GM10248 (cell line): ENCODE measurements at places on chromosomes 12 and 14.
A peak's percentile ranks its signal among the peaks of the same experiment; 100 is the strongest.

DNA sequence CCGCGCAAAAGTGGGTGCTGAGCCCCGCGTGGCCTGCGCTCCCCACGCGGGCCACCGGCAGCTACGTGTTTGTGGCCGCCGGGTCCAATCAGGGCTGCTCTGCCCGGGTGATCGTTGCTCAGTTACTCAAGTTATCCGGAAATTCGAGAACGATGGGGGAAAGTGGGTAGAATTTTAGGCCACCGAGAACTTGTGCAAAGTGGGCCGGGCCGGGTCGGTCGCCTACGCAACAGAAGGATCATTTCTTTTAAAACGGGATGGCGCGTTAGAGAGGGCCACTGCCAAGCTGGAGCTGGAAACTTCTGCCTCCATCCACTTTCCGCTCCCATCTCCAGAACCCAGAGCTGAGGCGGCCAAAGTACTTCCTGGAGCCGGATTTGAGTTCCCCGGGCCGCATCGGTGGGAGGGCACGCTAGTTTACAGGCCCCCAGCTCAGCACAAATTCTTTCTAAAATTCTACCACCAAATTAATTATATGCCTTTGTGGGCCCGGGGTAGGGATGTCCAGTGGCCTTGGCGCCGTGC is 3.5 kb downstream of the RFX4 start:
- no peak for DNase-seq

DNA sequence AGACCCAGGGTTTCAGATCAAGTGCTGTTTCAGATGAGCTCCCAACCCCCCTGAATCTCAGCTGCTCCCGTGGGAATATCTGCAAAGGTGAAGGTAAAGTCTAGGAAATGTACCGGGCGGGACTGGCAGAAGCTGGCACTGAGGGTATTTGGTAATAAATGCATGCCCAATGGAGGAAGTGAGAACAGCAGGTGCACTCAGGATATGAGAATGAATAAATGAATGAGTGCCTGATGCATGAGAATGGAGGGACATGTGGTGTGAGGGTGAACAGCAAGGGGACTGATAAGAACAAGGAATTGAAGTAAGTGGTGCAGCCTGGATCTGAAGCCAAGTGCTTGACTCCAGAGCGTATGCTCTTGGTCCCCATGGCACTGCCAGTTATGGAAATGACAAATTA is 11.6 kb downstream of the RAPGEF3 start:
- peak; percentile 24 for DNase-seq

DNA sequence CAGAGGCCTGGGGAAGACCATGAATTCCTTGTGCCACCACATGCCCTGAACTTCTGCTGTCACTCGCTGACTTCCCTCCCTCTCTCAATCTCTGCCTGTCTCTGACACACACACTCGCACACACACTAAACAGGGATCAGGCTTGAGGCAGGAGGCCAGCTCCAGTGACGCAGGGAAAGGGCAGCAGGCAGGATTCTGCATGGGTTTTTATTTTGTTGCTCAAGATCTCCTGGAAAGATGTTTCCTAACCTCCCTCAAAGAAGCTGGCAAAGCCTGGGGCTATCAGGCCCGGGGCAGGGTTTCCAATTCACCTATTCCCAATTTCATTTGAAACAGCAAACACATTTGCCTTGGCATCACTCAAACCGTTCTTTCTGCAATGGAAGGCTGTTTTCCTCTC is 27.7 kb upstream of the PEX5 start:
- DNase-seq: no peak

- DNase-seq: no peak
Observed at GRCh38 chr12:27104546-27104945, 22.2 kb upstream of the C12orf71 start.

DNA sequence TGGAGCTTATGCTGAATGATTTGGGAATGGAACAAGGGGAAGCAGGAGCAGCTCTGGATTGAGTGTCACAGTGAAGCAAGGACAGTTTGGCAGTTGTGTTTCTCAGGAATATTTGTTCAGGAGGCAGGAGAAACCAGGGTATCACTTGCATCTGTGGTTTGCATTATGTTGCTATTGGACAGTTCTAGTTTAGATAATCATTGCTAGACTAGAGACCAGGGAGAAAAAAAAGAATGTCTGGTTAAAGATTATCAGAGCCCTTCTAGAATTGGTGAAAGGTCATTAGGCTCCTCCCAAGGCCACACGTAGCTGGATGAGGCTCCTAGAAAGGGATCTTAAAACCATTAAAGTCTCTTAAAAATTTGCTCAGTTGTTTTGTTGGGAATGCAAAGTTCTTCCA is 17.0 kb upstream of the SRSF5 start:
- no peak for DNase-seq

DNA sequence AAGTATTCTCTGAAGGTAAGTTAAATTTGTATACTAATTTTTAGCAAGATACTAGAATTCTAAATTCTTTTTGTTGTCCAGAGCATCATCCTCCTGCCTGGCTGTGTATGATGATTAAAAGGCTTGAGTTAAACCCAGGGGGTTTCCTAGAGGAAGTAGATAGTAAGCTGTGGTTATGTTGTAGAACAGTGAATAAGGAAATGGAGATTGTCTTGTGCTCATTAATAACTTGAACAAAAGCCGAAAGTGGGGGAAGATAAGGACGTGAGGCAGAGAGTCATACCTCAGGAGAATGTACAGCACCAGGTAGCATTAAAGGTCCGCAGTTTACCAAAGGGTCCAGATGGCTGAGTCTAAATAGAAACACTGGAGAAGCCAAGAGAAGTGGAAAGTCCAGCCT is 42.0 kb downstream of the CKB start:
- DNase-seq: peak; percentile 60

DNA sequence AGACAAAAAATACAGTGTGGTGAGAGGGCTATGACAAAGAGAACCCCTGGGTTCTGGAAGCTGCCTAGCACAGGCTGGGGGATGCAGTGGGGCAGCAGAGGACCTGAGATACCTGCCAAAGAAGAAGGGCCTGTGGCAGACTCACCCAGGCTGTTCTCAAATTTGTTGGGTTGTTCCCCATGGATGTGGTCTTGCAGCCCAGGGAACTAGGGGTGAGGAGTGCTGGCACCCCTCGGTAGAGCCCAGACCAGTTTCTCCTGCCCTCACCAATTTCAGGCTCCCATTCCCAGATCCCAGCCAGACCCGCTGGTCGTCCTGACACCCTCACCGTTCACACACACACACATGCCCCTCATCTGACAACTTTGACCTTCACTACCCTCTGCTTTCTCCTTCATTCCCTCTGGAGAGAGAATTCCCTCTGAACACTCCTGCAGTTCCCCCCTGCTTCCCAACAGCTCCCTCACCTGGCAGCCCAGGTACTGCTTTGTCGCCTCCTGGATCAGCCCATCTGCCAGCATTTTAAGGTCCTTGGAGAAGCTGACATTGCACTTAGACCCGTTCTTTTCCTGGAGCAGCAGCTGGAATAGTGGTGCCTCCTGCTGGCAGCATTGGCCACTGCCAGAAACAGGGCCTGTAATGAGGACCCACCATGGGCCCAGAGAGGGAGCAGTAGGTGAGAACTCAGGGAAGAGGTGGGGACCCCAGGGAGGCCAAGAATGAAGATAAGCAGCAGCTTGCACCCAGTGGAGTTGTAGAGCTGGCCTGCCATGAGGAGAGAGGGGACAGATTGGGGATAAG is 5.9 kb upstream of the GDF11 start:
- DNase-seq: peak; percentile 59

DNA sequence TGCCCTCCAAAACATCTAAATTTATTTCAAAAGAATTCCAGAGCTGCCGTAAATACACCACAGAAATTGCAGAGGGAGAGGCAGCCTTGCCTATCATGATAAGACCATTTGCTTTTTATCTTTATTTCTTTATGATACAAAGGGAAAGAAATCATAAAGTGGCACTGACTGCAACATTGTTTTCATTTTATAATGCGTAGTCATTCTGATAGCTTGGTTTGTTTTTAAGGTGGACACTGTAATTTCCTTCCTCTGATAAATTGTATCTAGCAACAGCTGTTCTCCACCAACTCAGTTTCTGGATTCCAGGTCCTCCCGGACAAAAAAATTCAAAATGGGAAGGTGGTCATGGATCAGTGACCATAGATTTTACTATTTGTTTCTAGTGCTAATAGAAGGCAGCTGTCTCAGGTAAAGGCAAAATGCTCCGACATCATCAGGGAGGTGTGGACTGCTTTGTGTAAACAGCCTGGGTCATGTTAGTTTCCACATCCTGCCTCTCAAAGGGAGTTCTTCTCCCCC is 623 bp upstream of the TSPAN8 start:
- DNase-seq: no peak

DNA sequence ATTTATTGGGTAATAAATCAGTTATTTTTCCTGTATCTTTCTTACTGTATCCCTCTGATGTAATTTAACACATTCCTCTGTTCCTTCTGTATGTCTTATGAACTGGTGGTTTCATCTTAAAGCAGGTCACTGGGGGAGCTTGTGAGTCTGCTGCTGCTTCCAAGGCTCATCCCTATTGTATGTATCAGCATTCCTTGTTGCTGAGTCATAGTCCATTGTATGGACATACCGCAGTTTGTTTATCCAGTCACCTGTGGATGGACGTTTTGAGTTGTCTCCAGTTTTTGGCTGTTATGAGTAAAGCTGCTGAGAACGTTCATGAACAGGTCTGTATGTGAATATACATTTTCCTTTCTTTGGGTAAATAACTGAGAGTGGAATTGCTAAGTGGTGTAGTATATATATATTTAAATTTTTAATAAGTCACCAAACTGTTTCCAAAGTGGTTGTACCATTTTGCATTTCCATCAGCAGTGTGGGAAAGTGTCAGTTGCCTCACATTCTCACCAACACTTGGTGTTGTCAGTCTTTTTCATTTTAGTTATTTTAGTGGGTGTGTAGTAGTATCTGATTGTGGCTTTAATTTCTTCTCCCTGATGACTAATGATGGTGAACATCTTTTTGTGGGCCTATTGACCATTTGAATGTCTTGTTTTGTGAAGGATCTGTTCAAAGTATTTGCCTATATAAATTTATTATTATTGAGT is 82.7 kb downstream of the BEGAIN start:
- no peak for DNase-seq

GRCh38 chr12:47316609-47317049 is 236.9 kb upstream of the AMIGO2 start:
- DNase-seq: no peak

GRCh38 chr12:132633901-132634300 is 15.3 kb downstream of the P2RX2 start:
- DNase-seq: no peak

- peak; percentile 24 for DNase-seq
Observed at GRCh38 chr12:115752913-115753726, 524.4 kb downstream of the MED13L start.

DNA sequence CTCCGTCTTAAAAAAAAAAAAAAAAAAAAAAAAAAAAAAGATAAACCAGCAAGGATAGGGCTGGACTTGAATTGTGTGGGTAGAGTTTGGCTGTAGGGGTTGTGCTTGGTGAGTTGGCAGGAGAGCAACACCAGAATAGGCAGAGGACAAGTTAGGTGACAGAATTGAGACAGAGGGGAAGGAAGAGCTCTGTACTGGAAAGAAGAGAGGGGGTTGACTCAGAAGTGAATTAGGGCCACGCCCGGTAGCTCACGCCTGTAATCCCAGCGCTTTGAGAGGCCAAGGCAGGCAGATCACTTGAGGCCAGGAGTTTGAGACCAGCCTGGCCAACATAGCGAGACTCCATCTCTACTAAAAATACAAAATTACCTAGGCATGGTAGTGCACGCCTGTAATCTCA is 6.1 kb upstream of the TMEM30B start:
- no peak for DNase-seq

DNA sequence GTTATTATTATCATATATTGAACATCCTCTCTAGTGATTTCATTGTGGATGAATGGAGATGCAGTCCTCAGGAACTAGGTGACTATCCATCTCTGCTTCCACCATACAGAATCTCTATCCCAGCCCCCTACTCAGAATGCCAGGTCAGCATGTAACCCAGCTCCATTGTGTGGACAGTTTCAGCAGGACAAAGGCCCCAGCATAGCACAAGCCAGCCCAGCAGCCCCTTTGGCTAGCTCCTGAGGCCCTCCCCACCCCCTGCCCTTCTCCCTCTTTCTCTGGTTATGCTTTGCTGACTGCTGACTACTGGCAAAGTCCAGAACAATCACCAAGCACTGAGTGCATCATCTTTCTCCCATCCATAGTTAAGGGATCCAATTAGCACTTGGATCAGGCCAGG is 5.8 kb upstream of the SPRYD4 start:
- DNase-seq: no peak

- DNase-seq: no peak
Observed at GRCh38 chr12:97760601-97761000, 298.0 kb downstream of the RMST start.

DNA sequence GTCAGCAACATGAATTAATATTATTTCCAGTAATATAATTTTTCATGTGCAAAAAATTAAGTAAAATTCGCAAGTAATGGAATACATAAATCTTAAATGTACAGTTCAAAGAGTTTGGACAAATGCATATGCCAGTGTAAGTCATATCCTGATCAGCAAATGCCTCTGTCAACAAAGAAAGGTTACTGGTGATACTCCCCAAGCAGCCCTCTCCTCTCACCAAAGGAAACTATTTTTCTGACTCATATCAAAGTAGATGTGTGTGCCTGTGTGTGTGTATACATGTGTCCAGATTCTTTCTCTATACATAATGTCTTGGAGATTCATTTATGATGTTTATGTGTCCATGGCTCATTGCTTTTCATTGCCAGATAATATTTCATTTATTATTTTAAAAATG is 1035.0 kb downstream of the SLC16A7 start:
- DNase-seq: no peak

GRCh38 chr12:29050503-29050902 is 98.6 kb upstream of the FAR2 start:
- peak; percentile 12 for DNase-seq

- no peak for DNase-seq
Observed at GRCh38 chr12:70469221-70469820, 103.2 kb downstream of the KCNMB4 start.

DNA sequence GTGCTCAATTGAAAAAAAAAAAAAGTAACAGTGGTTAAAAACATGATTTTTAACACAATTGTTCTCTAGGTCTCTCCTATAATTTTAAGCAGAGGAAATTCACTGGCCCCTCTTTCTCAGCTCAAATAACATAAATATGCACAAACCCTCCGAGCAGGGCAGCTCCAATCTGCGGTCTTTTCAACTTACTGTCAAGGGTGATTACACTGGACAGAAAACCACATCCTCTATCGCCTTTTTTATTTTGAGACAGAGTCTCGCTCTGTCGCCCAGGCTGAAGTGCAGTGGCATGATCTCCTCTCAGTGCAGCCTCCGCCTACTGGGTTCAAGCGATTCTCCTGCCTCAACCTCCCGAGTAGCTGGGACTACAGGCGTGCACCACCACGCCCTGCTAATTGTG is 16.5 kb upstream of the GABARAPL1 start:
- DNase-seq: peak; percentile 40

- peak; percentile 56 for DNase-seq
Observed at GRCh38 chr14:69615496-69616407, 4.4 kb downstream of the SUSD6 start.
